Stimulated activated naive CD8-positive, alpha-beta T cell treated with anti-CD3 and anti-CD28 coated beads, Interleukin-15, amount 100 ng/mL, for 72 hours (primary cell): ENCODE measurements at places on chromosomes 6 and 20.

- DNase-seq = no peak
These were observed 24.5 kb downstream of the ACSS1 start for GRCh38 chr20:25033265-25033923.

GRCh38 chr6:3801960-3802359 lies 47.2 kb upstream of the FAM50B start:
- DNase-seq = no peak

DNA sequence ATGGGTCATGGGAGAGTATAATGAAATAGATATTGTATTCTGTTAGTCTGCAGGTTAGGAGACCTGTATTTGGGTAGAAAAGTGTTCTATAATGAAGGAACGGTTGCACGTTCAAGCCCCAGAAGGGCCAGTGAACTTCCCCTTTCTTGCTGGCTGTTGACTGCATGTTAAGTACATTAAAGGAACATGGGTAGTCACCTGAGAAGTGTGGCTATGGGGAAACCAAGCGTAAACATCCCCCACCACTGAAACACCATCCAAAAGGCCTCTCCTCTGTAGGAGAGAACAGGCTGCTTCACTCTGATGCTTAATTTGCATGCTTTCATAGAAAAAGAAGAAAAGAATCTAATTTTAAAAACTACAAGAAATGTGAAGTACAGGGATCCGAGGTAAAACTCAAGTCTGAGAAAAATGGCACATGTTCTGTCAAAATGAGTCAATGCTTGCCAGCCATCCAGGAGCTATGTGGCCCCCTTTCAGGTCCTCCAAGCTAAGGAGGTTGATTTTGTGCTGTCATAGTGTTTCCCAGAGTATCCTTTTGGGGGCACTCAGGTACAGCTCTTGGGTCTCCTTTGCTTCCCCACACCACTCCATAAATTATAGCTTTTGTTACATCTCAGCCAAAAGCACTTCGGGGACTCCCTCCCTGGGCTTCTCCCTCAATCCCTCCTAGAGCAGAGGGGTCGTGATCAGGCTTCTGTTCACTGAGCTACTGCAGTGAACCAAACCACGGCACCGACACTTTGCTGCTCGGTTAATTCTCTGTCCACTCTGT lies 283.7 kb upstream of the AGPAT4 start:
- no peak for DNase-seq

DNA sequence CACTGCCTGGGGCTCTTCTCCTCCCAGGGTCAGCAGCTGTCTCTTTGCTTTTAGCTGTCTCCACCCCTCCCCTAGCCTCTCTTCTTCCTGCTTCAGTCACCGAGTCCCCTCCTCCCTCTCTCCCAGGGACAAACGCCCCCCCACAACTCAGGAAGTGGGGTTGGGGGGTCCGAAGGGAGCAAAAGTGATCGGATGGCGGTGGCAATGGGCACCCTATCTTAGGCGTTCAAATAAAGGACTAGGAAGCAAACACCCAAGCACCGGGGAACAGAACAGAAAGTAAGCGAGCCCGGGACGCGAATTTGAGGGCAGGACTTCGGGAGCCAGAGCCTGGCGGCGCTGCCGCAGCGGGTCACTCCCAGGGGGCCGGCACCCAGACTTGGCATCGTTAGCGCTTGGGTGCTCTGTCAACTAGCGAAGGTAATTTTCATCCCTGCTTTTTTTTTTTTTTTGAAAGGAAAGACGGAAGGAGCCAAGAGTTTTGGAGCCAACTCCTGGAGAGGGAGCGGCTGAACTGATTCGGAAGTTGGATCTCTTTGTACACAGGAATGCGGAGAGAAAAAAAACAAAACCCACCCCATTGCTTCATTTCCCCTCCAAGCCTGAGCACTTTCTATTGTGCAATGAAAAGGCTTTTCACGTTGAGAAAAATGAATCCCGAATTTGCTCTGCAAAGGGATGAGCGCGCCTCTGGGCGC lies 815 bp upstream of the ITPR3 start:
- peak; percentile 31 for DNase-seq

DNA sequence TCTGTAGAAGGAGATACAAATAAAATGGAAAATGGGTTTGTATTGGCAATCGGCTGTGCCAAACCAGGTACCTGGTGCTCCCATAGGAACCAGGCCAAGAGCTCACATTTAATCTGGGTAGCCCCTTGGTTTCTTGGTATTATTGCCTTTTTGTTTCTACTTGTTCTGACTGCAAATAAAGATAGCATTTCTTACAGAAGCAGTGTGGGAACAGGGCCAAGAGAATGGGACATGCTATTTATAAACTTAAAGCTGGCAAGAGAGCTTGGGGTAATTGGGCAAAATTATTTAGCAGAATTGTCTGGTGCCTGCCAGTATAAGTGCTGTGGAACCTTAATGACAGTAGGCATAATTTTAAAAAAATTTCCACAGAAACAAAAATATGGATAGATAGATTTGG lies 113.5 kb upstream of the GLP1R start:
- no peak for DNase-seq

DNA sequence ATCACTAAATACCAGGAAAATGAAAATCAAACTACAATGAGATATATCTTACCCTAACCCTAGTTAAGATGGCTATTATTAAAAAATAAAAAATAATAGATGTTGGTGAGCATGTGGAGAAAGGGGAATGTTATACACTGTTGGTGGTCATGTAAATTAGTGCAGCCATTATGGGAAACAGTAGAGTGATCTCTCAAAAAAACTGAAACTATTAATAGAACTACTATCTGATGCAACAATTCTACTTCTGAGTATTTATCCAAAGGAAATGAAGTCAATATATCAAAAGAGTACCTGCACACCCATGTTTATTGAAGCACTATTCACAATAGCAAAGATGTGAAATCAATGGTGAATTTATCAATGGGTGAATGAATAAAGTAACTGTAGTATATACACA lies 48.6 kb downstream of the HLA-A start:
- no peak for DNase-seq

DNA sequence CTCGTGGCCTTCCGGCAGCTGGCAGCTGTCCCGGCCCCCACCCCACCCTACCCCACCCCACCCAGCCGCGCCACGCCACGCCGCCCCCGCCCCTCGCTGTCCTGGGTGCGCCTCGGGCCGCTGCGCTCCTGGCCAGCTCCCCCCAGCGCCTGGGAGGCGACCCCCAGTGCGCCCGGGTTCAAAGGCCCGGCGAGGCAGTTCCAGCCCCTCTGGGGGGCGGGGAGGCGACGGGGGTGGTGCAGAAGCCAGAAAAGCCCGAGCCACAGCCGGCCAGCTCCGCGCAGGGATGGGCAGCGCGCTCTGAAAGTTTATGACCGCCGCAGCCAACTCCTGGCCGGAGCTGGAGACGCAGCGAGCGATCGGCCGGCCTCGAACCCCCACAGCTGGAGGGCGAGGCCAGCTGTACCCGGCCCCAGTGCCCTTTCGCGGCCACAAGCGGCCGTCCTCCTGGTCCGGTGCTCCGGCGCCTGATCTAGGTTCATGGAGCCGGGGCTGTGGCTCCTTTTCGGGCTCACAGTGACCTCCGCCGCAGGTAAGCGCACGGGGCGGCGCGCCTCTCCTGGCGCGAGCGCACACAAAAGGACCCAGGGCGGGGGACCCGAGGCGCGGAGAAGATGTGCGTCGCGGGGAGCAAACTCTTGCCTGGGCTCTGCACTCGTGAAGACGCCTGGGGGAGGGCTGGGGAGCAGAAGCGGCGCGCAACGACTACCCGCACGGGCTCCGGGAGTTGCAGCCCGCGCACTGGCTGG lies at the start of gene EDN3:
Gene EDN3, plus strand, starts transcription at position 279 of the 749 bp plus-strand sequence. Its CDS starts 202 bp downstream, at position 481.
- no peak for DNase-seq

GRCh38 chr6:81767163-81767891 lies 14.8 kb upstream of the TENT5A start:
- DNase-seq = no peak

- DNase-seq = no peak
These were observed 234.9 kb downstream of the BCKDHB start for GRCh38 chr6:80341330-80341729.

GRCh38 chr20:22387452-22387851 lies 196.9 kb downstream of the FOXA2 start:
- DNase-seq = no peak

- no peak for DNase-seq
These were observed 50.8 kb downstream of the PREX1 start for GRCh38 chr20:48777005-48777404.

DNA sequence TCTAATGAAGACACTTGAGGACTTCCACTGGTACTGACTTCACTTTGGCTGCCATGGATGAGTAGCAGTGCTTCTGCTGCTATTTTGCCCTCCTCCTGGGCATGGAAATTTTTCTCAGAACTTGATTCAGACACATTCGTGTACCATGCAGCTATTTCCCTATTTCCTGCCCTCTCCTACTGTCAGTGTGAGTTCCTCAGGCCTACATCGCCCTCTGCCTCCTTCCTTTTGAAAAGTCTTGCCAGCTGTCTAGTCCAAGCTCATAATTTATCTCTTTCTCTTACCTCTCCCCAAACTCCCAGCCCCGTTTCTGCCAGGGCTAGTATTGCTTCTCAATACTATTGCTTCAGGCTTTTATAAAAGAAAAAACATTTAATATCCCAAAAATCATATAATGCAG lies 470.2 kb downstream of the ADGRB3 start:
- DNase-seq = no peak

GRCh38 chr20:41645372-41645771 lies 27.2 kb upstream of the CHD6 start:
- no peak for DNase-seq

- DNase-seq = no peak
These were observed 498.9 kb downstream of the BCKDHB start for GRCh38 chr6:80605165-80605989.

DNA sequence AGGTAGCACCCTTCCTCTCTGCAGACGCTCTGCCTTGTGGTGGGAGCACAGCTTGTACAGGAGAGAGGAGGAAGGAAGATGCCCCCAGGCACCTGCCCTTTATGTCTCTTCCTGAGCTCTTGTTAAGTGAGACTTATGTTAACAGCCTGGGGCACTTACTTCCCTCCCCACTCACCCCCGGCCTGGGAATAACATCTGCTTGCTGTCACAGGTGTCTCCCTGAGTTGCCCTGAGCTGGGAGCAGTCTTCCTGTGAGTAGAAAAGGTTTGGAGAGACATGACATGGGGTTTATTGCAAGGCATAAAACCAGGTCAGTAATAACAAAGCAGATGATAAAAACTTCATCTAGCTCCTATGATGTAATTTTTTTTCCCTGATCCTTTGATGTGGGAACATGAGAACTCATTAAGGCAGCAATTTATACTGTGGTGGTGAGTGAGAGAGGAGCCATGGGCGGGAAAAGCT lies 1.9 kb downstream of the SSTR4 start:
- no peak for DNase-seq

DNA sequence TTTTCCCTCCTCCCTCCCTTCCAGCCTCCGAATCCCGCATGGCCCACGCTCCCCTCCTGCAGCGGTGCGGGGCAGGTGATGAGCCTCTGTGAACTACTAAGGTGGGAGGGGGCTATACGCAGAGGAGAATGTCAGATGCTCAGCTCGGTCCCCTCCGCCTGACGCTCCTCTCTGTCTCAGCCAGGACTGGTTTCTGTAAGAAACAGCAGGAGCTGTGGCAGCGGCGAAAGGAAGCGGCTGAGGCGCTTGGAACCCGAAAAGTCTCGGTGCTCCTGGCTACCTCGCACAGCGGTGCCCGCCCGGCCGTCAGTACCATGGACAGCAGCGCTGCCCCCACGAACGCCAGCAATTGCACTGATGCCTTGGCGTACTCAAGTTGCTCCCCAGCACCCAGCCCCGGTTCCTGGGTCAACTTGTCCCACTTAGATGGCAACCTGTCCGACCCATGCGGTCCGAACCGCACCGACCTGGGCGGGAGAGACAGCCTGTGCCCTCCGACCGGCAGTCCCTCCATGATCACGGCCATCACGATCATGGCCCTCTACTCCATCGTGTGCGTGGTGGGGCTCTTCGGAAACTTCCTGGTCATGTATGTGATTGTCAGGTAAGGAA lies at the start of gene OPRM1:
Gene OPRM1, plus strand, starts transcription at position 10 of the 612 bp plus-strand sequence. Its CDS starts 305 bp downstream, at position 315.
- DNase-seq = peak; percentile 30

- no peak for DNase-seq
These were observed 1.2 kb downstream of the RPS21 start for GRCh38 chr20:62387933-62388635.

- DNase-seq = no peak
These were observed 1.1 kb upstream of the TAF8 start for GRCh38 chr6:42049116-42049809.

DNA sequence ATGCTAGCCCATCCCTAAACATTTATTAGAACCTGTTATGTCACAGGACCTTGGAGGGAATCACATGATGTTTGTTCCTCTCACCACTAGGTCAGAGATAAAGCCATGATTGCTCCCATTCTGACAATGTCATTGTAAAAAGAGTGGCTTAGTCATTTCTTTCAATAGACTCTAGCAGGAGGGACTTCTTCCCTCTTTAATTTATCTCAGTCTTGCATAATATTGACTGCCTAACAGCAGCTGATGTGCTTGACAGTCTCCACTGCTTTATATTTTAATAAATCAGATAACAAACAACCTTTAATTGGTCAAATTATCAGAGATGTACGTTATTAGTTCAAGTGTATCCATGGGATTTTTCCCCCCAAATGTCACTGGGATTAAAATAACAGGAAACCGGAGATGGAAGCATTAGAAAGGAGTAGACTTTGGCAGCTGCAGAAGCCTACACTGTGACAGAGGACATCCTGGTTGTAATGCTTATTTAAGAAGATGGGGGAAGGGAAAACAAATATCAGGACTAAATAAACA lies 39.6 kb downstream of the LAMA4 start:
- no peak for DNase-seq

DNA sequence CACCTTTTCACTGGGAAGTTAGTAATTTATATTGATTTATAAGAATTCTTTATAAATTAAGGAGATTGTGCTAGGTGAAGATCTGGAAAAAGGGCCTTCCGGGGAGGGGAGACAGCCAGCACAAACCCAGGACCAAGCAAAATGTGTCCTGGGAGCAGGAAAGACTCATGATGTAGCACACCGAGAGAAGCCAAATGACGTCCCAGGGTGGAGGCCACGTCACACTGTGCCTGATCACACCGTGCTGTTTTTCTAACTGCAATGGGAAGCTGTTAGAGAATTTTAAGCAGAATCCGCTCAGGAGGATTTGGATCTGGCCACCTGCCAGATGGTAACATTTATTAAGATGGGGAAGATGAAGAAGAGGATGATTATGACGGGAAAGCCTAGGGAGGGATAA lies 72.7 kb upstream of the AKAP12 start:
- no peak for DNase-seq

GRCh38 chr6:20186981-20187380 lies 25.3 kb downstream of the MBOAT1 start:
- DNase-seq = no peak

- DNase-seq = no peak
These were observed 179.8 kb downstream of the TASP1 start for GRCh38 chr20:13458860-13459451.

GRCh38 chr20:59746155-59746554 lies 141.8 kb downstream of the PHACTR3 start:
- no peak for DNase-seq

- DNase-seq = no peak
These were observed 66.6 kb downstream of the ECT2L start for GRCh38 chr6:138862456-138862855.

DNA sequence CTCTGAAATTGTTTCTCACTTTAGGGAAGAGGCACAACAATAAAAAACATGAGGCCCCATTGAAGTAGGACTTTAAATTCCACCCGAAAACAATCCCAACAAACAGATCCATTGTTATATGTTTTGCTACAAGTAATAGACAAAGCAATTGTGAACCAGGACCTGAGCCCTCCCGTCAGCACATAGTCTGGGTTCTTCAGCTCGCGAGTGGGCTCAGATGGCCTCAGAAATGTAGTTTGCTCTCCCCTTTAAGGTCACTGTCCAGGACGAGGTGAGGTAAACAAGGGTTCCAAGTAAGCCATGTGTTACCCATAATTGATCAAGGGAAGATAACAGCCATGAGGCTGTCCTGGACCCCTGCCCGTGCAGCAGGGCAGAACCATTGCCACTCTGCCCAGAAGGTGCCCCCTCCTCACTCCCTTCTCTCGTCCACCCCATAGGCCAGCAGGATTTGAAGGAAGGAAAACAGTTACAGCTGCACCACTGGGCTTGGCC lies 160.1 kb upstream of the QKI start:
- no peak for DNase-seq
